Activated naive CD8-positive, alpha-beta T cell treated with anti-CD3 and anti-CD28 coated beads, Interleukin-2, amount 50 U/mL, for 24 hours (primary cell): ENCODE measurements at places on chromosomes 13 and 19.
A peak's percentile ranks its signal among the peaks of the same experiment; 100 is the strongest.

- DNase-seq: no peak
- H3K4me1 ChIP-seq: no peaks in the 10 kb centered on the region
- H3K27me3 ChIP-seq: peaks cover 21% of the 10 kb centered on the region
- no peaks in the 10 kb centered on the region for H3K36me3 ChIP-seq
Measured at GRCh38 chr13:74569251-74569650, 435.0 kb upstream of the KLF12 start.

GRCh38 chr13:95708391-95708774 lies 31.4 kb downstream of the DNAJC3 start:
- H3K4me1 ChIP-seq: peaks cover 34% of the 10 kb centered on the region
- H3K36me3 ChIP-seq: peaks cover 36% of the 10 kb centered on the region
- H3K27me3 ChIP-seq: no peaks in the 10 kb centered on the region
- H3K4me3 ChIP-seq: no peak overlapping the region

DNA sequence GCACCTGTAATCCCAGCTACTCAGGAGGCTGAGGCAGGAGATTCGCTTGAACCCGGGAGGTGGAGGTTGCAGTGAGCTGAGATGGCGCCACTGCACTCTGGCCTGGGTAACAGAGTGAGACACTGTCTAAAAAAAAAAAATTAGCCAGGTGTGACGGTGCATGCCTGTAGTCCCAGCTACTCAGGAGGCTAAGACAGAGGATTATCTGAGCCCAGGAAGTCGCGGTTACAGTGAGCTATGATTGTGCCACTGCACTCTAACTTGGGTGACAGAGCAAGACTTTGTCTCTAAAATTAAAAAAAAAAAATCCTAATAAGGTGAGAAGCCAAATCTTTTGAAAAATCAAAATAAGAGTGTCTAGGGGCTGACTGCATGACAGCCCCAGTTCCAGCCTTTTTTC lies 9.7 kb upstream of the CEBPA start:
- no peaks in the 10 kb centered on the region for H3K36me3 ChIP-seq
- no peaks in the 10 kb centered on the region for H3K4me1 ChIP-seq
- H3K4me3 ChIP-seq: no peak overlapping the region
- peaks cover 24% of the 10 kb centered on the region for H3K27me3 ChIP-seq
- no peak overlapping the region for H3K27ac ChIP-seq
- DNase-seq: no peak

- H3K27ac ChIP-seq: no peak overlapping the region
- no peak overlapping the region for H3K4me3 ChIP-seq
- H3K36me3 ChIP-seq: no peaks in the 10 kb centered on the region
- H3K4me1 ChIP-seq: no peaks in the 10 kb centered on the region
Measured at GRCh38 chr13:94914895-94915294, 202.6 kb upstream of the SOX21 start.

DNA sequence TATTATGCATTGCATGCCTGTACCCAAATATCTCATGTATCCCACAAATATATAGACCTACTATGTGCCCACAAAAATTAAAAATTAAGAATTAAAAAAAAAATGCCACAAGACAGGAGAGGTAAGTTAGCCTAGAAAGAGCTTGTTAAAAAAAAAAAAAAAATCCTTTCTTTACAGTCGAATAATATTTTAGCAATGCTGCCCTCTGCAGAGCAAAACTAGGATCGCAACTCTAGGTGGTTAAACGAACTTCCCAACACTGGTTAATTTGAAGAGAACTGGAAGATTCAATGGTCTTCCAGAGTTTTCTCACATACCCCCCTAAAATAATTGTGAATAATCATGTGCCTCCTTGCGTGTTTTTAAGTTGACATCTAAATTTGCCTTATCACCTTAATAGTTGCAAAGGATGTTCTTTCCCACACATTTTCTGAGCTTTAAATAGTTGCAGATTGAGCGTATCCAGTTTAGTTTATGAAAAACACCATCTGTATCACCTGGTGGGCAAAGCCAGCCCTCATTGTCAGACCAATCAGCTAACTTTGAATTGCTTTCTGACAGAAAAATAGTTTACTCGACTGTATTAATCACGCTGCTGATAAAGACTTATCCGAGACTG lies 47.4 kb upstream of the RCBTB2 start:
- no peak overlapping the region for H3K4me3 ChIP-seq
- H3K27ac ChIP-seq: no peak overlapping the region
- no peaks in the 10 kb centered on the region for H3K36me3 ChIP-seq

- no peak overlapping the region for H3K27ac ChIP-seq
- DNase-seq: no peak
- no peaks in the 10 kb centered on the region for H3K4me1 ChIP-seq
- H3K36me3 ChIP-seq: no peaks in the 10 kb centered on the region
- H3K27me3 ChIP-seq: no peaks in the 10 kb centered on the region
Measured at GRCh38 chr13:101399365-101399764, 16.9 kb downstream of the NALCN start.

DNA sequence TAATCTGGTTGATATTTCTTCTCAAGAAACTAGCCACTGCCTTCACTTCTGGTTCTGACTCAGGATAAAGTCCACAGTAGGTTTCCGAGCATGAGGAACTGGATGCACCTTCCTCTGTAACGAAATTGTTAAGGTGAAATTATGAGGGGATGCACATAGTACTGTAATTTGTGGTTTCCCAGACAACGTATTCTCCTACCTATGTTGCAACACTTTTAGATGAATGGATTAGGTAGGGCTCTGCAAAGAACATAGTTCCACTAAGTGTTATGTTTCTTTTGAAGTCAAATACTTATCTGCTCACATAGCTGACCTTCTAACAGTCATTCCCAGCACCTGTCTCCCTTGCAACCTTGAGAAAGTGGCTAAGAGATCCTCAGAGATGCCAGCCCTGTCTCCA lies 5.7 kb upstream of the ZC3H13 start:
- H3K36me3 ChIP-seq: no peaks in the 10 kb centered on the region
- no peak overlapping the region for H3K4me3 ChIP-seq
- DNase-seq: no peak
- H3K27me3 ChIP-seq: peaks cover 4% of the 10 kb centered on the region
- H3K4me1 ChIP-seq: peaks cover 7% of the 10 kb centered on the region

GRCh38 chr19:5057860-5058259 lies 88.9 kb downstream of the KDM4B start:
- H3K36me3 ChIP-seq: peaks cover 16% of the 10 kb centered on the region
- no peaks in the 10 kb centered on the region for H3K4me1 ChIP-seq
- no peaks in the 10 kb centered on the region for H3K27me3 ChIP-seq
- no peak overlapping the region for H3K4me3 ChIP-seq
- no peak overlapping the region for H3K27ac ChIP-seq
- no peak for DNase-seq

- no peak for DNase-seq
- H3K27ac ChIP-seq: no peak overlapping the region
- peaks cover 63% of the 10 kb centered on the region for H3K4me1 ChIP-seq
- peaks cover 54% of the 10 kb centered on the region for H3K36me3 ChIP-seq
- H3K27me3 ChIP-seq: no peaks in the 10 kb centered on the region
Measured at GRCh38 chr19:19464339-19465098, 50.8 kb downstream of the TSSK6 start.

GRCh38 chr13:42885325-42885724 lies 103.9 kb downstream of the FAM216B start:
- DNase-seq: no peak
- H3K36me3 ChIP-seq: peaks cover 9% of the 10 kb centered on the region
- H3K4me1 ChIP-seq: no peaks in the 10 kb centered on the region
- H3K27me3 ChIP-seq: no peaks in the 10 kb centered on the region
- no peak overlapping the region for H3K4me3 ChIP-seq

GRCh38 chr19:29845574-29846176 lies 33.9 kb downstream of the CCNE1 start:
- H3K36me3 ChIP-seq: no peaks in the 10 kb centered on the region
- H3K4me1 ChIP-seq: peaks cover 14% of the 10 kb centered on the region
- peak overlapping the region; percentile 93 for H3K4me3 ChIP-seq
- DNase-seq: peak; percentile 50
- H3K27me3 ChIP-seq: peaks cover 7% of the 10 kb centered on the region

- H3K4me1 ChIP-seq: peaks cover 93% of the 10 kb centered on the region
- H3K27ac ChIP-seq: no peak overlapping the region
- DNase-seq: no peak
- no peaks in the 10 kb centered on the region for H3K27me3 ChIP-seq
- no peaks in the 10 kb centered on the region for H3K36me3 ChIP-seq
Measured at GRCh38 chr13:46596466-46596865, 43.5 kb downstream of the LRCH1 start.

- H3K4me1 ChIP-seq: peaks cover 7% of the 10 kb centered on the region
- H3K27me3 ChIP-seq: peaks cover 22% of the 10 kb centered on the region
- no peak overlapping the region for H3K4me3 ChIP-seq
- H3K27ac ChIP-seq: no peak overlapping the region
- no peaks in the 10 kb centered on the region for H3K36me3 ChIP-seq
- DNase-seq: no peak
Measured at GRCh38 chr19:40525234-40526051, 51.2 kb upstream of the SHKBP1 start.

DNA sequence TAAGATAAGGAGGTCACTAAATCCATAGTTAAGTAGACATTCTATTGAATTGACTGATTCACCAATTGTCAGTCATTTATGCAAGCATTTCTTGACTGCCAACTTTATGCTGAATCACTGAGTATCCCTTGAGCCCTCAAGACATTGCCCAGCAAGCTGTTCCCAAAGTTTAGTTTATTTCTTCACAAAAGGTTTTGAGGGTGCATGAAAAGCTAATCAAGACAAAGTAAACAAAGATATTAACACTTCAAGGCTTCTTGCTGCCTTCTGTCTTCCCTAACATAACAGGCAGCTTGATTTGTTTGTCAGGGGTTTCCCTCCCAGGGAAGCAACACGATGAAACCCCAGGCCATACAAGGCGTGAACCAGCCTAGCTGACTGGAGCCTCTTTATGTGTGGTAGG lies 374.4 kb downstream of the SPRY2 start:
- no peaks in the 10 kb centered on the region for H3K36me3 ChIP-seq
- H3K27ac ChIP-seq: no peak overlapping the region
- H3K4me1 ChIP-seq: no peaks in the 10 kb centered on the region
- H3K4me3 ChIP-seq: no peak overlapping the region
- DNase-seq: no peak
- H3K27me3 ChIP-seq: no peaks in the 10 kb centered on the region

DNA sequence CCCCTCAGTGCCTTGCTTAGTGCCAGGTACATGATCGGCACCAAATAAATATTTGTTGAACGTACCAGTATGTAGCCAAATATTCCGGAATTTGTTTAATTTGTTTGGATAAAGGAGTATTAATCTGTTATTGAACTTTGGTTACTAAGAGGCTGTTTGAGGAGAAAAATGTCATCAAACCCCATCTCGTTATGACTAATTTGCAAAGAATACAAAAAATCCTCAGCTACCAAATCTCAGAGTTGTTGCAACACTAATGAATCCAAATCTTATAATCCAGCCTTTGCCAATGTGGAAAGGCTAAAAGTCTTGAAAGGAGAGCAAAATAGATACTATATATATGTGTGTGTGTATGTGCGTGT lies 79.5 kb downstream of the KLF5 start:
- H3K27me3 ChIP-seq: peaks cover 2% of the 10 kb centered on the region
- DNase-seq: no peak
- no peaks in the 10 kb centered on the region for H3K36me3 ChIP-seq
- no peak overlapping the region for H3K27ac ChIP-seq
- no peak overlapping the region for H3K4me3 ChIP-seq
- no peaks in the 10 kb centered on the region for H3K4me1 ChIP-seq

GRCh38 chr13:29946093-29946492 lies 95.7 kb upstream of the UBL3 start:
- no peak for DNase-seq
- H3K27ac ChIP-seq: no peak overlapping the region
- H3K4me1 ChIP-seq: no peaks in the 10 kb centered on the region
- no peak overlapping the region for H3K4me3 ChIP-seq
- no peaks in the 10 kb centered on the region for H3K36me3 ChIP-seq

GRCh38 chr13:48678316-48678715 lies 24.6 kb downstream of the CYSLTR2 start:
- H3K27ac ChIP-seq: no peak overlapping the region
- no peak overlapping the region for H3K4me3 ChIP-seq
- no peak for DNase-seq
- no peaks in the 10 kb centered on the region for H3K27me3 ChIP-seq
- no peaks in the 10 kb centered on the region for H3K36me3 ChIP-seq
- peaks cover 13% of the 10 kb centered on the region for H3K4me1 ChIP-seq

- peaks cover 30% of the 10 kb centered on the region for H3K36me3 ChIP-seq
- H3K27ac ChIP-seq: no peak overlapping the region
- H3K27me3 ChIP-seq: no peaks in the 10 kb centered on the region
- H3K4me3 ChIP-seq: no peak overlapping the region
- peaks cover 12% of the 10 kb centered on the region for H3K4me1 ChIP-seq
Measured at GRCh38 chr13:41578371-41578770, 121.0 kb downstream of the RGCC start.

DNA sequence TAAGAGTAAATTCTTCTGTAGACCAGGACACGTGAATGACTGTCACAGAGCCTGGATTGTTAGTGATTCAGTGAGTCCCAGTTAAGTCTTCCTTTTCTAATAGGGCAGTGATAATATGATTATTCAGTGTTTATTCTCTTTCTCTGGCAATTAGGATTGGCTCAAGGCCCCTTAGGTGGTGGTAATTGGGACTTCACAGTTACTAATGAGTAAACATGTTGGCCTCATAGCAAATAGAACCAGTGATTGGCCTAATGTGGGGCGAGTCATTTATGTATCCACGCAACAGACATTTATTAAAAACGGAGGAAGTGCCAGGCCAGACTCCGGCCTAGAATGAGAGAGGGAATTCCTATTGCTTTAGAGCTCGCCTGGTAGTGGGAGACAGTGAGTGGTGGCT lies 72.4 kb downstream of the SHISA2 start:
- no peak overlapping the region for H3K27ac ChIP-seq
- H3K4me1 ChIP-seq: peaks cover 13% of the 10 kb centered on the region
- no peaks in the 10 kb centered on the region for H3K36me3 ChIP-seq
- H3K4me3 ChIP-seq: no peak overlapping the region
- DNase-seq: no peak
- H3K27me3 ChIP-seq: peaks cover 3% of the 10 kb centered on the region

DNA sequence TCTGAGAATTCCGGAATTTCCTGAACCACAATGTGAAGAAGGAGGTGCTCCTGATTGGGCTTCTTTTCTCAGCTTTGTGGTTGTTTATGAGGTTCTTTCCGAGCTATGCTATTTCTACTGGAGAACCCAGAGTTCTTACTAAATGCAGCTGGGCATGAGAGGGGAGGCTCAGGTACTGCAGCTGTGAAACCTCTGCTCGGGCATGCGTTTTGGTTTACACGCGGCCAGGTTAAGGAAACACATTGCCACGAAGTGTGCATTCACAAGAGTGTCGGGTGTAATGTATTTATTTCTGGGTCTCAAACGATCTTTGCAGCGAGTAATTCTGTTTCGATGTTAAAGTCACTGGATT lies 661 bp upstream of the MIR17HG start:
- peak overlapping the region; percentile 98 for H3K27ac ChIP-seq
- peaks cover 64% of the 10 kb centered on the region for H3K4me1 ChIP-seq
- no peaks in the 10 kb centered on the region for H3K27me3 ChIP-seq
- H3K36me3 ChIP-seq: peaks cover 29% of the 10 kb centered on the region

- H3K4me1 ChIP-seq: peaks cover 37% of the 10 kb centered on the region
- no peak for DNase-seq
- no peak overlapping the region for H3K4me3 ChIP-seq
- H3K27me3 ChIP-seq: no peaks in the 10 kb centered on the region
Measured at GRCh38 chr13:30410705-30411125, 11.6 kb upstream of the UBE2L5 start.

DNA sequence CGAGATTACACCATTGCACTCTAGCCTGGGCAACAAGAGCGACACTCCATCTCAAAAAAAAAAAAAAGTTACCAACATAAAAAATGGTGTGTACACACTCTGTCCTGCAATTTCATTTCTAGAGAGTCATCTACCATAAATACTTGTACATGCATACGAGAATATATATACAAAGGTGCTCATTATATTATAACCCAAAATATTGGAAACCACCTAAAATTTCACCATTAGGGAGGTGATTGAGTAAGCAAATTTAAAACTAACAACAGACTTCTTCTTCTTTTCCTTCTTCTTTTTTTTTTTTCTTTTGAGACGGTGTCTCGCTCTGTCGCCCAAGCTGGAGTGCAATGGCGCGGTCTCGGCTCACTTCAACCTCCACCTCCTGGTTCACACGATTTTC lies 7.4 kb upstream of the C5AR1 start:
- no peak overlapping the region for H3K4me3 ChIP-seq
- DNase-seq: no peak
- peaks cover 16% of the 10 kb centered on the region for H3K27me3 ChIP-seq
- peaks cover 7% of the 10 kb centered on the region for H3K4me1 ChIP-seq
